Stimulated activated CD4-positive, alpha-beta T cell treated with anti-CD3 and anti-CD28 coated beads, TNF-alpha, amount 100 ng/mL, for 1 hour (primary cell): ENCODE measurements at places on chromosomes 3 and 15.

GRCh38 chr3:134314588-134315285 is 59.5 kb downstream of the AMOTL2 start:
- no peak for DNase-seq

DNA sequence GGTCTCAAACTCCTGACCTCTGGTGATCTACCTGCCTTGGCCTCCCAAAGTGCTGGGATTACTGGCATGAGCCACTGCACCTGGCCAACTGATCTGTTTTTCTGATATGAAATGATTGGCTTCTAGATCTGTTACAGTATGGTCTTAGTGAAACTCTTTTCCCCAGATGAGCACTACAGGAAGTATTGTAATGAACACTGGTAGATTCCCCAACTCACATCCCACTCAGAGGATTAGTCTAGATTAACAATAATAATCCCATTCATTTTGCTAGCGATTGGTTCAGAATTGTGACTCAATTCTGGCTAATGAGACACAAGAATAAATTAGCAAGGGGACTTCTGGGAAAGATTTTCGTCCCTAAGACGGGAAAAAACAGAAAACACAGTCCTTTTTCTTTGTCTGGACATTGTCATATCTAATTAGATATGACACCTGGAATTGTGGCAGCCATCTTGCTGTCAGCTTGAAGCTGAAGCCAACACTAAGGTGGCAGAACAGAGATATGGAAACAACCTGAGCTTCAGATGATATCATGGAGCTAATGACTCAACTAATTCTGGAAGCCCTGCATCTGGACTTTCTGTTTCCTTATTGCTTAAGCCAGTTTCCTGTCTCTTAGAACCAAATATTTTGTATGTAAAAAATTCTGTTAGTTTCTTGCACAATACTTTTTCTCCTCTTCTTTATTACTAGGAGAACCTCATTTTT is 17.4 kb upstream of the NPTN start:
- DNase-seq = no peak

DNA sequence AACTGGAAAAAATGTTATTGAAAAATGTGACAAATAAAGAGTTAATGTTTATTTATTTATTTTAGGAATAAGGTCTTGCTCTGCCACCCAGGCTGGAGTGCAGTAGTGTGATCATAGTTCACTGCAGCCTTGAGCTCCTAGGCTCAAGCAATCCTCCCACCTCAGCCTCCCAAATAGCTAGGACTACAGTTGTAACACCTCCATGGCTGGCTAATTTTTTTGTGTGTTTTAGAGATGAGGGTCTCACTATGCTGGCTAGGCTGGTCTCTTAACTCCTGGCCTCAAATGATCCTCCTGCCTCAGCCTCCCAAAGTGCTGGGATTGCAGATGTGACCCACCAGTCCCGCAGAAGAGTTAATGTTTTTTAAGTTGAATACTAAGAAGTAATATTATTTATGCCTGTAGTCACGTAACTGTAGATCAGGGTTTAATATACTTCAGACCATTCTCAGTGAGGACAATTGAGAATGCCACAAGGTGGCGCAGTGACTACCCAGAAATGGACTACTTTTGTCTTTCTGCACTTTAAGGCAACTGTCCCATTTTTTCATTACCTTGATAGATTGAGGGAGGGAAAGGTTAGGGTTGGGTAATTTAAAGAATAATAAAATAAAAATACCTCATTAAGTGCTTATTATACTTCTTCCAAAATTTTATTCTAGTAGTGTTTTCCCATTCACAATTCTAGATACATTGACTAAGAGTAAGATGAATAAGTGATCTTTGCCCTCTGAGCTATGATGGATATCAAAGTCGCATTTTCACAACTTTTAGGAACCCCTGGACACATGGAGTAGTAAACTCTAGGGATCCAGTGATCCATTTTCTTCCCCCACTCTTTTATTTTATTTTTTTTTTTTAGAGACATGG is 6.0 kb downstream of the MUC13 start:
- DNase-seq = peak; percentile 29

- DNase-seq = no peak
These were observed 25.2 kb upstream of the RHCG start for GRCh38 chr15:89521605-89522004.

GRCh38 chr3:113697500-113698090 is 1.2 kb upstream of the USF3 start:
- DNase-seq = no peak

DNA sequence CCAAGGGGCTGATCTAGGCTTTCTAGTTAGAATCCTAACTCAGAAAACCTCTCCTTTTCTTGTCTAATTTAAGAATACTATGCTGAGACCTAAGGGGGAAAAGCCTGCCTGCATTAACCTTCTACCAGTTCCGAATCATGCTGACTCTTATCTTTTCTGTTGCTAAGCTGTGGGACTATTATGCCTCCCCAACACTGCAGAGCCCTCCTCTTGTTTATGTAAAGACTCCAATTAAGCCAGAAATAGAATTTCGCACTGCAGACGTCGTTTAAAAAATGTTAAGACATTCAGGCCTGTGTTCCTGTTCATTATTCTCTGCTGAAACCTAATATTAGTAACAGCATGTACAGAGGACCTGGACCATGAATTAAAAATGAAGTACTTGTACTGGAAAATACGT is 310.6 kb upstream of the ATP11B start:
- no peak for DNase-seq

GRCh38 chr15:56917652-56918045 is 795 bp upstream of the TCF12 start:
- DNase-seq = no peak

GRCh38 chr3:113377158-113377557 is 64.1 kb downstream of the CFAP44 start:
- DNase-seq = no peak

- no peak for DNase-seq
These were observed 114.9 kb downstream of the PDZRN3 start for GRCh38 chr3:73509816-73510215.

DNA sequence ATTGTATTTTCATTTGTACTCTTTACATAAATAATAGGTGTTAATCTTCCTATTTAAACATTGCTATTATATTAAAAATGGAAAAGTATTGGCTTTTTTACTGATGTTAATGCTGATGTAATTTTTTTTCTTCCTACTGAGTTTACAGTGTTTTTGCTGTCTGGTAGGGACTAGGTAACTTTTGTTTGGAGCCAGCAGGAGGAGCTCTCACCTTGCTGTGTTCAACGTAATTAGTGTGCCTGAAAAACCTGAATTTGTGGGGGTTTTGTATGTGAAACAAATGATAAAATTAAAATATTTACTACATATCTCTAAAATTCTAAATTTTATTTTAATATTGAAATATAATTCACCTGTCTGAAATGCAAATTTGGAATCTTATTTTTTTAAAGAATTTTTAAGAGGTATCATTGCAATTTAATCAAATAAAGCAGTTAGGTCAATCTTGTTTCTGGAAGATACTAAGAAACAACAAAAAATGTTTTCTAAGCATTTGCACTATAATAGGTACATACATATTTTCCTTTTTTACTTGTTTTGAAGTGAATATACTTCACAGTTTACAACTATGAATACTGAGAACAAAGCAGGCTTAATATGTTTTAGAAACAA is 48.8 kb downstream of the EPHA6 start:
- no peak for DNase-seq

DNA sequence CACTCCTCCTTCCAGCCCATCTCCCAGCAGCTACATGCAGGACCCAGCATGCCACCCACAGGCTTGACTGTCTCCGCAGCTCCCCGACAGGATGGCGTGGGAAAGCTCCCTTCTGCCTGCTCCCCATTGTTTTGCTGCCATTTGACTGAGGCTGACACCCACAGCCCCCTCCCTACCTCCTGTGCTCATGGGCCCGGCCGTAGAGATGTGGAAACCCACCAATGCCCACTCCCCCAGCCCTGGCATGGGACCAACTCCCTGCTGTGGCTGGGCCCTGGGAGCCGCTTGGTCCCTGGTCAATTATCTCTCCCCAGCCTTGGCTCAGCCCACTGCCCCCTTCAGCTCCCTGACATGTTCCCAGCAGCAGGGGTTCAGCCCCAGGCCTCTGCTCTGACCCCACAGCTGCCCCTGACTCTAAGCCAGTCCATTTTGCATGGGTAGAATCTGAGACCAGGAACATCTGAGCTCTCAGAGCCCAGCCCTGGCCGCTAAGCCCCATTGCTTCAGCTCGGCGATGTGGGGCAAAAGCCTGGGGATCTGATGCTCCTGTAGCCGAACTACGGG is 8.2 kb downstream of the C3orf22 start:
- DNase-seq = no peak

DNA sequence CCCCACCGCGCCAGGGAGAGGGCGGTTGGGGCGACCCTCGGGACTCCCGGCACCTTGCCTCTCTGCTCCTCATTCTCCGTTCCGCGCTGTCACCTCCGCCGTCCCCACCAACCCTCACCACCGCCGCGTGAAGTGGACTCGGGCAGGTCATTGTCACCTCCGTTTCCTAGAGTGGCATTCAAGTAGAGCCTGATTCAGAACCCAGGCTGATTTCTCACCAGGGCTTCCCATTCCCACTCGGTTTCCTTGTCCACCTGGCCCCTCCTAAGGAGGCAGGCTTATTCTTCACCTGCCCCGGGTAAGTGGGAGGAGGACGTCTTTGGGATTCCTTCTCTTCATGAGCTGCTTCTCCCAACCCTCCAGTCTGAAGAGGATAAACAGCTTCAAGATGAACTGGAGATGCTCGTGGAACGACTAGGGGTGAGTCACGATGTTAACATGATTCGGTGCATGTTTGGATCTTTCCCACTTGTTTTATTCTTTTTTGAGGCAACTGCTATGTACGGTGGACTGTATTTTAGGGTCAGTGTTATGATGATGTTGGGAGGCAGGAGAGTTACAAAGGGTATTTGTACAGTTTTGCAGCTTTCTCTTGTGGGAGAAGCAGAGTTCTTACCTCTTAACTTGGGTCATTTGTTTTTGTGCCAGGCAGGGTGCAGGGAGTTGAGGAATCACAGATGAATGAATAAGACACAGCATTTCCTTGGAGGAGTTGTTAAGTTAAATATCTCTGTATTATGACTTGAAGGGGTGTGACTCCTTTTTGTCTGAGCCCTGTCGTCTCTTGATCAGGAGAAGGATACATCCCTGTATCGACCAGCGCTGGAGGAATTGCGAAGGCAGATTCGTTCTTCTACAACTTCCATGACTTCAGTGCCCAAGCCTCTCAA is 692 bp downstream of the PSMD2 start:
- DNase-seq = no peak

GRCh38 chr3:8622873-8623691 is 21.5 kb downstream of the SSUH2 start:
- DNase-seq = no peak

DNA sequence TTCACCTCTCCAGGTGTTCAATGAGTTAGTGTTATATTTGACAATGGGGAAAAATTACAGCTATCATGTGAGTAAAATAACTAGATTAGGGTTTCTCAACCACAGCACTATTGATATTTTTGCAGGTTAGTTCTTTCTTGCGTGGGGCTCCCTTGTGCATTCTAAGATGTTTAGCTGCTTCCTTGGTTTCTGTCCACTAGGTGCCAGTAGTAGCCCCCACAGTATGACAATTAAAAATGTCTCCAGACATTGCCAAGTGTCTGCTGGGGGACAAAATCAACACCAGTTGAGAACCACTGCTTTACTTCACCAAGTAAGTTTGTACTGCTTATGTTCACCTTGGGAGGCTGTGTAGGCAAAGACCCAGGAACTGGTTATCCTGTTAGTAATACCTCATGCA is 618.7 kb downstream of the EDEM1 start:
- DNase-seq = no peak

DNA sequence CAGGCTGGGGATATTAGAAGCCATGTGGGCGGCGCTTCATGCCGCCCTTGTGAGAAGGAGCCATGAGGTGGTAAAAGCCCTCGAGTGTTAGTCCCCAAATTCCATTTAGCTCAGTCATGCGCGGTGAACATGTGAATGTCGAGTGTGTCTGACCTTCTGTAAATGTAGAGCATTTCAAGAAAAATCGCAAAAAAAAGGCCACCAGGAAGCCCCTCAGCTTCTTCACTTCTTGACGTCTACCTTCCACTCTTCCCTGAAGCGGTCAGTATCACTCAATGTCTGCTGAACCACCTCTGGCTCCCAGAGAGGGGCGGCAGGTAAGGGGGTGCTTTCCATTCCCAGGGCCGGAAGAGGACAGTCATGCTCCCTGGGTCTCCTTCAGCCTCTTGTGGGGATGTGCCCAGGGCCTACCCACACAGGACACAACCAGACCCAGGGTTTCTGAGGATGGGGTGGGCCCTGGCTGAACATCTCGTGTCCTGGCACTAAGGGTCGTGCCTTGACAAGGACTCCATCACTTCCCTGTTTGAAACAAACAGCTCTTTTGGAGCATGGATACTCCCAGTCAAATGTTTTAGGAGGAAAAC is 274.9 kb downstream of the FAM43A start:
- DNase-seq = no peak

DNA sequence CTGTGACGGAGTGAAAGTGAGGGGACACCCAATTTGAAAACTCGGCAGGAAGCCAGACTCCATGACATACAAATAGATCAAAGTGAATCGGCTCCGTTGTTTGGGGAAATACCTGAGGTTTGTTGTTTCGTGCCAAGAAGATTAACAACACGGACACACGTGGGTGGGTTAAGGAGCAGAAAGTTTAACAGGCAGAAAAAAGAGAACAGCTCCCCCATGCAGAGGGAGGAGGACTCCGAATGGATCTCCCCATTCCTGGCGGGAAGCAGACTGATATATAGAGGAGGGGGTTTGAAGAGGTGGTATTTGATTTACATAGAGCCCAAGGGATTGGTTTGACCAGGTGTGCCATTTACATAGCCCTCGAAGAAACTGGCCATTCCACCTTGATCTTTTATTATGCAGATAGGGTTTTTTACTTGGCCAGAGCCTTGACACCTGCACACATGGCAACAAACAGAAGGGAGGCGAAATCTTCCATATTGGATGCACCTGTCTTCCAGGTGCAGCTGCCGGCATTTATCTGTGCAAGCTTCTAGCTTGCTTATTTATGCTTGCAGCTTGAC is 4.8 kb upstream of the SACM1L start:
- no peak for DNase-seq

- no peak for DNase-seq
These were observed 34.8 kb downstream of the LMCD1 start for GRCh38 chr3:8536096-8537056.

DNA sequence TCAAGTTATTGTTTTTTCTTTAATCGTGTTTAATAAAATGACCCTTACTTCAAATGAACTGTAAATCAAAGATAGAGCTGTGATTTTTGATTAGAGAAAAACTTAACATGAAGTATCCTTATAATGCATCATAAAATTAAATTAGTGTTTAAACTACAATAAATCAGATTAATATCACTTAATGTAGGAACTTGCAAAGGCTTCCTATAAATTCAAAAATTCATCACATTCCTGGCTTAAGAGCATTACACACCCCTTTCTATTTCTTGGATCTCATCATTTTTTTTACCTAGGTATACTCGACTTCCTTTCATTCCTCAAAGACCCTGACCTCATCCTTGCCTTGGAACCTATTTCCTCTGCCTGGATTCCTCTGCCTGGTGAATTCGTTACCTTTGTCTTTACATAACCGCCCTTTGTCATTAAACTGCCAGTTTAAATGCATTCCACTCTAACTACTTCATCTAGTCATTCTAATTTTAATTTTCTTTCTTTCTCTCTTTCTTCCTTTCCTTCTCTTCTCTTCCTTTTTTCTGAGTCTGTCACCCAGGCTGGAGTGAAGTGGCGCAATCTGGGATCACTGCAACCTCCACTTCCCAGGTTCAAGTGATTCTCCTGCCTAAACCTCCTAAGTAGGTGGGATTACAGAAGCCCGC is 1244.5 kb downstream of the OTOL1 start:
- no peak for DNase-seq

- DNase-seq = no peak
These were observed 4.8 kb upstream of the ZMAT3 start for GRCh38 chr3:179076243-179077027.

GRCh38 chr3:147651107-147651778 is 242.1 kb downstream of the ZIC1 start:
- no peak for DNase-seq
